T1000 (cell line): ENCODE measurements at places on chromosomes 16 and 17.

- no peak for DNase-seq
Observed at GRCh38 chr16:82625066-82625968, 1.5 kb upstream of the CDH13 start.

- peak; percentile 87 for DNase-seq
Observed at GRCh38 chr16:65121870-65122723, at the start of gene CDH11. TSS of gene CDH11 (minus strand) at chr16:65122063. CDS start at chr16:65004869, 117,194 bp downstream.

- DNase-seq = no peak
Observed at GRCh38 chr17:48093341-48094045, 7.8 kb downstream of the CBX1 start.

DNA sequence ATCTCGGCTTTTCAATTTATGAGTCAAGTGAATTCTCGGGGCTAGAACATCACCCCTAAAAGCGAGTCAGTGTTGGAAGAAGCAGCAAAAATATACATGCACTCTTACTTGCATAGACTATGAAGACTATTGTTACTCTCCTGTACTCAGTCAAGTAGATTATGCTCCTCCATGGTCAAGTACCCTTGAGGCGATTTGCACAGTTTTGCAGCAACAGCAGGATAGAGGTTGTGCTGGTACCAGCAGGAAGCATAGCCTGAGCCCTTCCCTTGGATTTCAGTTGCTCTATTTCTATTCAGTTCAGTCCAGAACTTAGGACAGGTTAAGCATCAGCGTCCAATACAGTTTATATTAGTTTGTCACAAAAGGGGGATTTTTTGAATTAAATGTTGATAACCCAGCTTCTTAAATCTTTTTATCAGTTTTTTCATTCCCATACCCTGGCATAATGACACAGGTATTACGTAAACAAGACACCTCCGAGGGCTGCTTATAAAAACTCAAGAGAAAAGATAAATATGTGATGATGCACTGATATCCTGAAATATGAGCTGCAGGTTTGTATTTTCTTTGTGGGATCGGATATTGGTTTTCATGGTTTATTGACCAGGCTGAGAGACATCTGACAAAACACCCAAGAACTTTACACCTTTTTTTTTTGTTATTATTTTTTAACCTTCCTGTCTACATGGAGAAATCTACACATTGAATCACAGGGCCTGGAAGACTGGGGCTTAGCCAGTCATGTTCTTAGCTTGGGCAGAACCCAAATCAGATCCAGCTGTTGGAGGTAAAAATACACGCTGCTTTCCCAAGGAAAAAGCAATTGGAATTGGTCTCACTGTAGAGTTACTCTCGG is 144.1 kb downstream of the PITPNC1 start:
- no peak for DNase-seq

DNA sequence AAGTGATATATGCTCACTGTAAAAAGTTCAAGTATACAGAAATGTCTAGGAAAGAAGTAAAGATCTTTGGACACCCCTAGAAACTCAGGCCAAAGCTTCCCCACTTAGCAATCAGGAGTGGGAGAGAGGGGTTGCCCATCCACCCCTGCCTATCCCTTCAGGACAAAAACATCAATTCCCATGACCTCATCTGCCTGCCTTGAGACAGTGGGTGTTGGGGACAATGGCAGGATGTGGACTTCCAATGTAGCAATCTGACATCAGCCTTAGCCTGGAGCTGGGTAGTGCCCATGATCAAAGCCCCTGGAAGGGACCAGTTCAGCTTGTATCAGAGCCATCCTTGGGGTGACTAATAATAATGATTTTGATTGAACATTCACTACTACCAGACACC is 18.1 kb downstream of the ITPRIPL2 start:
- no peak for DNase-seq

DNA sequence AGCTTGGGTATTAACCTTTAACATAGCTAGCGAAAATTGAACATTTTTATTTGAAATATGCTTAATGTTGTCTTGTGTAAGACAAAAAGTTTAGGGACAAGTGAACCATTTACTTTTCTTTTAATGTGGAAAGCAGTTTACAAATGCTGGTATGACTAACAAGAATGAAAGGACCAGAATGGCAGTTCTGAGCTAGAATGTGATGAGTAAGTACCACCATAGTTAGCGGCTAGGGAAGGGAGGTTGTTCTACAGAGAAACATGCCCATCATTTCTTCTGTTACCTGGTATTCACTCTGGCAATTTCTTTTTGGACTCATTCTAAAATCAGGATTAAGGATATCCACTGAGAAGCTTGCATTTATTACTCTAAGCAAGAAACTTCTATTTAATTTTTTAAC is 121.1 kb downstream of the WWOX start:
- DNase-seq = no peak
